ENCODE measurements at places on chromosomes 12 and 14. TPM values are rescaled to one million over a fixed set of nuclear protein-coding genes. Genes with fewer than 3 reads are reported as not detected.

SERPINA3 gene
- not detected for total RNA-seq

NGB gene
- not detected for total RNA-seq

PRICKLE1 gene
- total RNA-seq = 0.18 TPM

GNS gene
- 21.4 TPM for total RNA-seq

CPM gene
- total RNA-seq = 5.8 TPM

- DNase-seq = no peak
Measured at GRCh38 chr14:90774316-90774715, 41.9 kb downstream of the TTC7B start.

GRCh38 chr12:66637699-66638301 is 41.1 kb downstream of the GRIP1 start:
- no peak for DNase-seq

- DNase-seq = no peak
Measured at GRCh38 chr14:84323450-84323849, 1206.5 kb upstream of the FLRT2 start.

DNA sequence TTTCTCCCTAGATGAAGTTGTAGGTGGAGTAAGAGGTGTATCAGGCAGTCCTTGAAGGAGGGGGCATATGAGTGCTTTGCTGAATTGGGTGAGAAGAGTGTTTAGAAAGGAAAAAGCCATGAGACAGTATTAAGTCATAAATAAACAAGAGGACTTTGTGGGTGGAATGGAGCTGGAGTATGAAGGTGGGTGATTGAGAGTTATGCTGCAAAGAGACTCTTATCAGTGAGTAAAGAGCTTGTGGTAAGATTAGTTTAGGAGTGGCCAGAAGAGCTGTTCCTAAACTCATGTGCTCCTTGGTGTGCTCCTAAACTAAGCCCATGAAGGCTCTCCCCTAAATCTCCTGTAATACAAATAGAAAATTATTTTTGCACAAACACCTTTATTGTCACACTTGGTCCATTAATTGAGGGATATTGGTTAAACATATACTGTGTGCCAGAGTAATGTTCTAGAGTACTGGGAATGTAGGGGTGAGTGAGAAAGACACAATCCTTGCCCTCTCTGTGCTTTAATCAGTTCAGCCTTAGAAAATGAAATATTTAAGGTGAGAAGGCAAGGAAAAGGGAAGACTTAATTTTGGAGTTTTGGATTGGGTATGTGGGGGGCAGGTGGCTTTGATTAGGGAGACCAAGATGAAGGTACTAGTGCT is 9.8 kb downstream of the CHPT1 start:
- DNase-seq = no peak

GRCh38 chr14:50935126-50936015 is 8.9 kb downstream of the PYGL start:
- DNase-seq = no peak

DNA sequence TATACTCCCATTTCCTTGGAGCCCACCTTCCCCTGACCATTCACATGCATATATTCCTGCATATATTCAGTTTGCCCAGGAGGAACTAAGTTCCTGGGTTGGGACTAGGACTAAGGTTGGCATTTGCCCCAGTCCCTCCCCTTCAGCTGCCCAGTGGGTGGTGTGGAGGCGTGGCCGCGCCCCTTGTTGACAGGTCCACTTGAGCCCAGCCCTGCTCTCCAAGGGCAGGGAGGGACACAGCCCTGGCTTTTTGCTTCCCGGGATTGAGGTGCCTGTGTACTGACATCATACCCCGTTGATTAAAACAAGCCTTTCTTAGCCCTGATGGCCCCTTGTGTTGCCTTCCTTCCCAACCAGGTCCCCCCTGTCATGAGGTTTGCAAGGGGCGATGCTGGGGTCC is 7.3 kb downstream of the ERBB3 start:
- DNase-seq = no peak

- DNase-seq = peak; percentile 63
Measured at GRCh38 chr12:121297435-121297991, 1.0 kb upstream of the CAMKK2 start.

GRCh38 chr14:97266653-97267052 is 469.5 kb downstream of the VRK1 start:
- DNase-seq = no peak

GRCh38 chr14:64654246-64654900 is 49.9 kb upstream of the PLEKHG3 start:
- DNase-seq = no peak

GRCh38 chr14:31746326-31746725 is 185.1 kb downstream of the NUBPL start:
- DNase-seq = no peak

Data from activated naive CD8-positive, alpha-beta T cell treated with anti-CD3 and anti-CD28 coated beads for 36 hours (primary cell).